Cerebellar nuclear complex (tissue), 1 donor: ENCODE measurements at places on chromosomes 4 and X.

DNA sequence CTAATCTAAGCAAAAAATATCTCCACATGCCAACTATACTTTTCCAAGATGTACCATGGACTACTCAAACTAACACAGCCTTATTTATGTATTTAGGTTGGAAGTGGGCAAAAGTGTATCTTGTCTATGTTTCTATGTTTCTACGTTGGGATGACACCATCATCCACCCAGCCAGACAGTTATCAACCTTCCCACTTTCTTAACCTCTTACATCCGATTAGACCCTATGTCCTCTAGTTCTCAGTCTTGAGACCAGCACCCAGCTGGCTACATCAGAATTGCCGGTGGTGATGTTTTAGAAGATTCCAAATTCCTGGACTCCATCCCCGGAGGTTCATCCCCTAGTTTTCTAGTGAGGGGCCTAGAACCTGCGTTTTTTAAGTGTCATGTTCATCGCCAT is 1.0 kb upstream of the AASDH start:
- DNase-seq, result no peak

DNA sequence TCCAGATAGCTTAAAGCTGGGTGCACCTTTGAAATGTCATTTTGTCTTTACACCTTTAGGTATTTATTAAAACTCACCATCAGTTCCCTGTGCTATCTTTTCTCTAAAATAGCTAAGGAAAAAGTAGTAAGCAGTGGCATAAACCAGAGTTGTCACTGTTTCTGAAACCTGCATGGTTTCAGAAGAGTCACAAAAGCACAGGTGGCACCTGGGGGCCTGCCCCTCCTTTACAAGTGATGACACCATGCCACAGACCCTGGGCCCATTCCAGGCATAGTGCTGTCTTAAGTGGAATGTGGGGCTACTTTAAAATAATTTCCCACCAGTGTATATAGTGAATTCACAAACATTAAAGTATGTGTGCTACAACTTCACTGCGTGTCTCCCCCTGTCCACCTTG is 47.8 kb downstream of the DCUN1D4 start:
- no peak for DNase-seq

DNA sequence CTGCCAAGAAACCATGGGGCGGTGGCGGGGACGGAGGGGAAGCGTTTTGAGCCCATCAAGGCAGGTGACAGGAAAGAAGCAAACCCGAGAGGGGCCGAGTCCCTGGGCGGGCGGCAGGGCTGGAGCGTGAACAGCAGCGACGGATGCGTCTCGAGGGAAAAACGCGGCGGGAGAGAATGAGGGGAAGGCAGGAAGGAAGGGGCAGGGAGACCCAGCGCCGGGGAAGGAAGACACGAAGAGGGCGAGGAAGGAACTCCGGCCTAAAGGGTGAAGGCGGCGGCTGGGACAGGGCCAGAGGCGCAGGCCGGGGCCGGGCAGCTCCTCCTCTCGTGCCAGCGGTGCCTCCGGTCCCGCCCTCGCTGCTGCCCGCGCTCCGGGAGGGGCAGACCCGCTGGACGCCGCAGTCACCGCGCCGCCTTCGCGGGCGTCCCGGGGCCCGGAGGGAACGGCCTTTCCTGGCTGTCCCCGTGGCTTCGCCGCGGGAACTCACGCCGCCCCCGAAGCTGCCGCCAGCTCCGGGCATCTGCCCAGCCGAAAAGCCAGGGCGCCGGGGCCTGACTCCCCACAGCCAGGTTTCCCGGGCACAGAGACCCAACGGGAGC is 751 bp upstream of the RGS12 start:
- no peak for DNase-seq

DNA sequence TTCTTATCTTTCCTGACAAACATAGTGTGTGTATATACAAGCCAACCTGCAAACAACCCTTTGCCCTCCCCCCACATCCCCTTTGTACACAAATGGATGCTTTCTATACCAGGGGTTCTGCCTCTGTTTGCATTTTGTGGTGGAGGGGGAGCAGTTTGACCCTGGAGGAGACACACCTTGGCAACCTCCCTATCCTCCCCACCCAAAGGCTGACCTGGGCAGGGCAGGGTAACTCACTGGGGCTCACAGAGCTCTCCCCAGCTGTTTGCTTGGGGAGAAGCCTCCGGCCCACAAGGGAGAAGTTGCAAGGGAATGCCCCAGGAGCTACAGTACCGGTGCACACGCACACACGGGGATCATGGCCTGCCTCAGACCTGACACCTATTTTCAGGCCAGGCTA is 372.6 kb downstream of the BCOR start:
- DNase-seq, result no peak

DNA sequence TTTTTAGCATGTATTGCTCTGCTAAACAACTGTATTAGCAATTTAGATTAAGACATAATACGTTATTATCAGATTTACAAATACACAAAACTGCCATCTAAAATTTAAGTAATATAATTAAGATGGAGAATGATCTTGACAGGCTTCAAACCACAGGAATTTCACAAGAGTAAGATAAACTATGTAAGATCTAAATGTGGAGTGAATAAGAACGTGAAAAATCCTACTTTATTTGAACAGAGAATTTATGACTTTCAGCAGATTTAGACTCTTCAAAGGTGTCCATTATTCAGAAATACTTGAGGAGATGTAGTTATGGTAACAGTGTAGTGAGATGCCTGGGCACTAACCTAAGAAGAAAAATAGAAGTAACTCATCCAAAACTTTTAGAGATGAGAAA is 73.2 kb downstream of the SLC4A4 start:
- DNase-seq, result no peak

GRCh38 chr4:94889946-94890345 is 132.2 kb downstream of the BMPR1B start:
- no peak for DNase-seq

GRCh38 chr4:180084561-180084960 is 2158.6 kb upstream of the TENM3 start:
- no peak for DNase-seq

GRCh38 chr4:74618659-74619058 is 173.7 kb downstream of the AREG start:
- DNase-seq, result no peak

DNA sequence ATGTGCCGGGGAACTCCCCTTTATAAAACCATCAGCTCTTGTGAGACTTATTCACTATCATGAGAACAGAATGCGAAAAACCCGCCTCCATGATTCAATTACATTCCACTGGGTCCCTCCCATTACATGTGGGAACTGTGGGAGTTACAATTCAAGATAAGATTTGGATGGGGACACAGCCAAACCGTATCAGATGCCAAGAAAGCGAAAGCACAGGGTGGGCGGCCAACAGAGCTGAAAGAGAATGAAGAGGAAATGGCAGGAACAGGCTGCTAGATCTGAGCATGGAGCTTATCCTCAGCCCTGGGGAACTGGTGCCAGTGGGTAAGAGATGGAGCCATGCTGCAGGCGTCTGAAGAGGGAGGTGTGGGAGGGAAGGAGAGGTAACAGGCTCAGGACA is 117.7 kb upstream of the PNPLA4 start:
- no peak for DNase-seq

- DNase-seq, result no peak
Measured at GRCh38 chr4:64889906-64890610, 480.8 kb upstream of the TECRL start.

GRCh38 chr4:72388521-72388920 is 180.5 kb downstream of the ADAMTS3 start:
- DNase-seq, result no peak

DNA sequence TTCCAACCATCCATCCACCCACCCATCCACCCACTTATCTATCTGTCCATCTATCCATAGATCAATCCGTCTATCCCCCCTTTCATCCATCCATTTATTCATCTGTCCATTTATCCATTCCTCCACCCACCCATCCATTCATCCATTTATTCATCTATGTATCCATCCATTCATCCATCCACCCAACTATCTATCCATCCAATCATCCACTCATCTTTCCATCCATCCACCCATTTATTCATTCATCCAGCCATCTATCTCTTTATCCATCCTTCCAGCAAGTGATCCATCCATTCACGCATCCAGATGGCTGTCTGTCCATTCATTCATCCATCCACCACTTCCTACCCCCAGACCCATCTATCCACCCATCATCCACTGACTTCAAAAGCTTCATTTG is 84.0 kb upstream of the CD99 start:
- DNase-seq, result no peak

GRCh38 chr4:159006202-159006601 is 96.7 kb upstream of the RAPGEF2 start:
- DNase-seq, result no peak

DNA sequence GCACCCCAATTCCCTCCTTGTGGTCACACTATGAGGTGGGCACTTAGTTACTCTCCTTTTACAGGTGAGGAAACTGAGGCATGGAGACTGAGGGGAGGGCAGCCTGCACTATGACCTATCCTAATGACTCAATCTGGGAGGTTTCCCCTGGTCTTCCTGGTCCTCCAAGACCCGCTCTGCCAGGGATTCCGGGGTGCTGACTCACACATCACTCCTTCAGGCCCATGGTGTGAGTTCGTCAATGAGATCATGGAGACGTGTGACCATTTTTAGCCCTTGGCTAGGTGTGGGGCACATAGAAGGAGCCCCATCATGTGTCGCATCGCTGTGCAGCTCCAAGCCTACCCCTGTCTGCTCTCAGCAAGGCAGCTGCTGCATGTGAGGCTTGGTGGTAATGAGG is 32.4 kb upstream of the BCOR start:
- no peak for DNase-seq

DNA sequence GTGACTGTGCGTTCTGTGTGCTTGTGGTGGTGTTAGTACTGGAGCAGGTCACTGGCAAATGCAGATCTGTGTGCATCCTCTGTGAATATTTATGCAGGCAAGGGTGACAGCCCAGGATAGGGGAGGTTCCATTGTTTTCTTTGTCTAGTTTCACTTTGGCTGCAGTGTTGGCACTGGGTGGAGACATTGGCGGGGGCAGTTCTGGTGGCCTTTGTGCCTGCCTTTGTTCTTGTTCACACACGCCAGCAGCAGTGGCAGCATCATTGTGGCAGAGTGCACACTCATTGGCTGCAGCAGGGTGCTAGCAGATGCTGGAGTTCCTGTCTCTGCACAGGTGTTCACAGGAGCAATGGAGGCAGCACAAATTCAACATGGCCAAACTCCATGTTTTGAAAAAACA is 495.3 kb downstream of the UBE2NL start:
- no peak for DNase-seq

DNA sequence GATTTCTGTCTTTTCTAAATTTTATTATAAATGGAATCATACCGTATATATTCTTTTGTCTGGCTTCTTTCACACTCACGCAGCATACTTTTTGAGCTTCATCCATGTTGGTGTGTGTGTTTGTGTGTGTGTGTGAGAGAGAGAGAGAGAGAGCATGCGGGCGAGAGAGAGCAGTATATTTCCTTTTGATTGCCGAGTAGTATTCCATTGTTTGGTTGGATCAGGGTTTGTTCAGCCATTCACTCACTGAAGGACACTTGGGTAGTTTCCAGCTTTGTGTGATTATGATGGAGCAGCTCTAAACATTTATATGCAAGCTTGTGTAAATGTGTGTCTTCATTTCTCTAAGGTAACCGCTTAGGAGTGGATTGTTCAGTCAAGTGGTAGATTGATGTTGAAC is 3.1 kb upstream of the L1CAM start:
- DNase-seq, result no peak

- no peak for DNase-seq
Measured at GRCh38 chr4:184344899-184345572, 127.4 kb upstream of the ENPP6 start.

DNA sequence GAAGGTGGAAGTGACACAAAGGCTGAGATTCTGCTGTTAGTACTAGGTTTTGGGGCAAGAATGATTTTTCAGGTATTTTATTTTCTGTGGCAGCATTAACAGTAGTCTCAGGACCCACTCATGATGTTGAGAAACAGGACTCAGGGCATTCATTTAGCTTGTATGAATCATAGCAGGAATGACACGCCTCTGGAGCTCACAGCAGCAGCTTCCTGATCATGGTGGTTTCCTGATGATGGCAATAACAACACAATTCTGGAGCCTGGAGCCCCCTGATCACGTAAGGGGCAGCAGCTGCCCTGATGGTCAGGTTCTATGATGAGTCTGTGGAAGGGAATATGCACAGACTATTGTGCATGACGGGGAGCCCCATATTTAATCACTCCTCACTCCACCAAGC is 47.0 kb downstream of the TASL start:
- no peak for DNase-seq

DNA sequence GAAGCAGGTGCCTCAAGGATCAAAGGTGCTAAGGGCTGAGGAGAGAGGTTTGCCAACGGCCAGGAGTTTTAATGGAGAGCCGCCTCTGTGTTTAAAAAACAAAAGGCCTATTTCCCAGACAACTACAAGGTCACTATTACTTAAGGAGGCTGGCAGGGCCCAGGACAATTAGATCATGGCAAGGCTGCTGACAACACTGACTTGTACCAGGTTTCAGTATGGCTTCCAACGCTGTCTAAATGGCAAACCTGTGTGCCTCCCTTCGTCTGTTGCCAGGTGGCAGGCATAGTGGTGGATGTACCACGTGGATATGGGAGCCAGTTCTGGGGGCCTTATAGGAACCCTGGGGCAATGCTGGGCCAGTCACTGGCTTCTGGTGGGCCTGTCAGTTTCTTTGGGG is 41.0 kb downstream of the NSG1 start:
- no peak for DNase-seq

DNA sequence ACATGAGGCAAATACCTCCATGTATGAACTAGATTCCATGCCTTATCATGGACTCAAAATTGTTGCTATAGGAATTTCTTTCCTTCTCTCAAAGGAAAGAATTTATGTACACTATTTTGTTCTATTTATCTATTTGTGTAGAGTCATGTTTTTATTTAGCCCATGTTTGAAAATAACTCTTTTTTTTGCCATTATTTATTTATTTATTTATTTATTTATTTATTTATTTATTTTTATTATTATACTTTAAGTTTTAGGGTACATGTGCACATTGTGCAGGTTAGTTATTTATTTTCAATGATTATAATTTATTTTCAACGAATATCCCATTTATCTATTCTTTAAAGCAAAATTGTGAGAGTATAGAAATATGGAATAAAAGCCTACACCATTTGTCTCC is 177.9 kb downstream of the MAGEE1 start:
- no peak for DNase-seq

DNA sequence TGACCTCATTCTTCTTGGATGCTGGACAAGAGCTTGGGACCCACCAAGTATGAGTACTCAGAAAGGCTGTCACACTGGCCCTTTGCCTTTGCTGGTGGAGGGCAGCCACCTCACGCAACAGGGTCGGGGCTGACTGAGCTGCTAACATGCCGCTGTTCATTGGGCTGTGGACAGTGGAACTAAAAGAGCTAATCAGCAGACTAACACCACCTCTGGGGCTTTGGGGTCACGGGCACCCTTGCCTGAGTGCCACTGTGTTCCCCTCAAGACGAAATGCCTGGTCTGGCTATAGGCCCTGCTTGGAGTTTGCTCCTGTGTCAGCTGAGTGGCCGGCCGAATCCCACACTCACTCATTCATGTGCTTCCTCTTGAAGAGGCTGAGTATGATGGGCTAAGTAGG is 559.6 kb downstream of the SPRY1 start:
- no peak for DNase-seq
